ENCODE measurements at places on chromosomes 12 and 14. TPM values are rescaled to one million over a fixed set of nuclear protein-coding genes. Genes with fewer than 3 reads are reported as not detected.

The TMBIM4 gene
- total RNA-seq, result 74.1 TPM

The RAD51B gene
- total RNA-seq, result 19.0 TPM

The RBM25 gene
- 87.0 TPM for total RNA-seq

The IGFBP6 gene
- total RNA-seq, result 11.6 TPM

- DNase-seq, result no peak
- no peak overlapping the region for H3K4me3 ChIP-seq
- no peaks in the 10 kb centered on the region for H3K27me3 ChIP-seq
- peaks cover 44% of the 10 kb centered on the region for H3K4me1 ChIP-seq
These were observed 115.4 kb downstream of the DUSP6 start for GRCh38 chr12:89236748-89237383.

DNA sequence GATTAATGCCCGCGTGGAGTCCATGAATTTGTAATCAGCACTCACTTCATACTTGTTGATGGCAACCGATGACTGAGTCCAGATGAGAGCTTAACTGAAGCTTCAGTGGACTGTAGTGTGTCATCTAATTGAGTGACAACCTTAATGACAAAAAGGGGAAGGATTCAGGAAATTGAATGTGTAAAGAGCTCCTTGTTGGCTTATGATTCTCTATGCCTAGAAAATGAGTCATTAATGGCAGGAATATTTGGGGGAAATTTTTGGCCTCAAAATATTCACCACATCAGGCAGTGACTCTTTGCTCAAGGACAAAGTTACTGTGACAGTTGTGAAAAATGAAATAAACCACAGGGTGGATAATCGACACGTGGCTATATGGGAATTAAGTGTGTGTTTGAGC is 55.3 kb upstream of the STON2 start:
- H3K27ac ChIP-seq, result no peak overlapping the region
- no peak for DNase-seq
- no peak overlapping the region for H3K4me3 ChIP-seq
